CD4-positive, alpha-beta T cell treated with Interleukin-15 for 4 hours (primary cell): ENCODE measurements at places on chromosomes 5 and 9.

GRCh38 chr5:147479949-147480348 lies 29.9 kb downstream of the DPYSL3 start:
- DNase-seq: no peak

- DNase-seq: peak; percentile 3
Observed at GRCh38 chr9:120974921-120975320, 48.3 kb upstream of the TRAF1 start.

- no peak for DNase-seq
Observed at GRCh38 chr5:170483701-170484458, 19.9 kb upstream of the KCNIP1 start.

DNA sequence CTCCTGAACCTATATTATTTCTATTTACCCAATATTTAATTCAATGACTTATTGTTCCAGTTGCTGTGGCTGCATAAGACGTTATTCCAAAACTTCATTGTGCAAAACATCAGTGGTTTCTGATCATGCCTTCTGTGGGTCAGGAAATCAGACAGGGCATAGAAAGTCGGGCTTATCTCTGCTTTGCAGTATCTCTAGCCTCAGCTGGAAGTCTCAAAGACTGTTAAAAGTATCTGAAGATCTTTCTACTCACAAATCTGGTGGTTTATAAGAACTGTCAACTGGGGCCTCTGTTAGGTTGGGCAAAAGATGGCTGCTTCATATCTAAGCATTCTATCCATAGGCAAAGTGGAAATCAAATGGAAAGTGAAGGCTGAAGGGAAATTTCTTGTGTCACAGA lies 687.7 kb upstream of the ARRDC3 start:
- DNase-seq: no peak

DNA sequence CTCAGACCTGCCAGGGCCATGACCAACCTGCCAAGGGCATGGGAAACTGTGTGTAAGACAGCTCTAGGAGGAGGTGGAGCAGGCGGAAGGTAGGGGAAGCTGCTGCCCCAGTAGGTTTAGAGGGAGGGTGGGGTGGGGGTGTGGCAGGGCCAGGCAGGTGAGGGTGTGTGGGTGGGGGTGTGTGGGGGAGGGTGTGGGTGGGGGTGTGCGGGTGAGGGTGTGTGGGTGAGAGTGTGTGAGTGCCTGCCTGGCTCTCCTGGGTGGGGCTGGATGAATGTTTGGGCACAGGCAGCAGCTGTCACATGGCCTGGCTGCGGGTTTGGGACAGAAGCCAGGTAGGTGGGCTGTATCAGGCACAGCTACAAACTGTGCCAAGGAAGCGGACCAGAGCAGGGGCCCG lies 8.8 kb upstream of the N4BP3 start:
- DNase-seq: no peak

- DNase-seq: no peak
Observed at GRCh38 chr5:177310757-177311391, 824 bp downstream of the MXD3 start.

- no peak for DNase-seq
Observed at GRCh38 chr5:157578079-157578780, 2.7 kb upstream of the ADAM19 start.

- DNase-seq: peak; percentile 85
Observed at GRCh38 chr5:151164687-151165392, 7.3 kb upstream of the ANXA6 start.
